ENCODE measurements at places on chromosomes 12 and 14.

DNA sequence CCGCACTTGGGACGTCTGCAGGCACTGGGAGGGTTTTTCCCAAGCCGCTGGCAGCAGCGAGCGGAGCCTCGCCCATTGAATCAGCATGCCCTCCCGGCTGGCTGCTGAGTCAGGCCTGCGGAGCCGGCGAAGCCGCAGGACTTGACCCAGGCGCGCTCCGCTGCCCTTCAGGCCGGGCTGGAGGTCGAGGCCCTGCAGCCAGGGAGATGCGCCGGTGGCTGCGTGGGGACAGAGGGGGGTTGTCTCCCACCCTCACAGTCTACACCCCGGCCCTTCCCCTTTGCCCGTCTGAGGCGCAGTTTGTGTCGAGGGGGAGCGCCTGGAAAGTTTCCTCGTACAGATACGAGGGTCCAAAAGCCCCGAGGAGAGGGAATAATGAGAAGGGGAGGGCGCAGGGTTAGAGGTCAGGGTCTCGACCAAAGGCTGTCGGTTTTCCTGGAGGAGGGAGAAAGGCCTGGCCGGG is 759 bp upstream of the KLC1 start:
- DNase-seq, result no peak

- no peak for DNase-seq
Observed at GRCh38 chr12:46260124-46260912, 8.5 kb downstream of the SLC38A1 start.

GRCh38 chr12:93016752-93017350 is 87.8 kb upstream of the EEA1 start:
- DNase-seq, result no peak

GRCh38 chr12:58916921-58917511 is 3.3 kb downstream of the LRIG3 start:
- no peak for DNase-seq

DNA sequence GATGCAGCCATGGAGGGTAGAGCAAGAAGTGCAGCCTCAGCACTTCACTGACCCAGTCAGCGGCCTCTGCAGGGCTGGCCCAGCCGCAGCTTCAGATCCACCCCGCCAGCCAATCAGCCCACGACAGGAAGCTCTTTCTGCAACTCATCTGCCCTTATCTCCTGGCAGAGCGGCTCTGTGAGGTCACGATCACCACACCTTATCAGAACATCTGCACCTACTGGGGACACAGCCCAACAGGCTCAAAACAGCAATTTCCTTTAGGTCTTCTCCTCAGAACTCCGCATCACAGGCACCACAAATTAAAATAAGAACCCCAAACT is 287.3 kb downstream of the BCL11B start:
- DNase-seq, result peak; percentile 57

GRCh38 chr14:98203421-98203820 is 1068.6 kb downstream of the BCL11B start:
- DNase-seq, result no peak

DNA sequence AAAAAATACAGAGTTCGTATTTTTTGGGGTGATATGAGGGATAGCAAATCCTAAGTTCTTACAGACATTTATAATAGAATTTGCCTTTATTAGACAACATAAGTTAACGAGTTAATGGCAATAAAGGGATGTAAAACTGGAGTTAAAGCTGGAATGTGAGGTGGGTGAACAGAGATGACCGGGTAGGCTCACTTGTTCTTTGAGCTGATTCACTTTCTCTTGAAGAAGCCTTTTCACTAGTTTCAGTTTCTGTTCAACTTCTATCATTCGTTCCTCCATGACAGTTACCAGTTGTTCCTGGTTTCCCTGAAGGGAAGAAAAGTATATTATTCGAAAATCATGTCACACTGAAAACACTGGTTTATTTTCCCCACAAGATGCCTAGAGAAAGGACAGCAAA is 57.7 kb upstream of the SAV1 start:
- DNase-seq, result no peak

Data from activated T-cell treated with anti-CD3 and anti-CD28 coated beads for 48 hours (primary cell).